ENCODE measurements at places on chromosomes 7 and 10. TPM values are rescaled to one million over a fixed set of nuclear protein-coding genes. Genes with fewer than 3 reads are reported as not detected.

GJC3 gene
- total RNA-seq, result 12.6 TPM

CUEDC2 gene
- total RNA-seq, result 87.2 TPM

CTAGE6 gene
- total RNA-seq, result 0.69 TPM

MYO1G gene
- 1.4 TPM for total RNA-seq

DNA sequence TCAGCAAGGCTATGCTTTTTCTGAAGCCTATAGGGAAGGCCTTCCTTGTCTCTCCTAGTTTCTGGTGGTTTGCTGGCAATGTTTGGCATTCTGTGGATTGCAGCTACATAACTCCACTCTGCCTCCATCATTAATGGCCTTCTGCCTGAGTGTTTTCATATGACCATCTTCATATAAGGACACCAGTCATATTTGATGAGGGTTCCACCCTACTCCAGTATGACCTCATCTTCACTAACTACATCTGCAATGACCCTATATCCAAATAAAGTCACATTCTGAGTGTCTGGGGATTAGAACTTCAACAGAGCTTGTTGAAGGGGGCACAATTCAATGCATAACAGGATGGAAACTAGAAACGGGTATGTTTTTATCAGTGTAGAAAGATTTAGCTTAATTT is 22.1 kb downstream of the CAV1 start:
- H3K27ac ChIP-seq, result no peak overlapping the region
- no peaks in the 10 kb centered on the region for H3K27me3 ChIP-seq
- H3K36me3 ChIP-seq, result no peaks in the 10 kb centered on the region
- H3K4me3 ChIP-seq, result no peak overlapping the region

- no peak overlapping the region for H3K27ac ChIP-seq
- no peaks in the 10 kb centered on the region for H3K27me3 ChIP-seq
- no peaks in the 10 kb centered on the region for H3K36me3 ChIP-seq
- peak; percentile 31 for DNase-seq
- no peaks in the 10 kb centered on the region for H3K4me1 ChIP-seq
- no peak overlapping the region for H3K4me3 ChIP-seq
These were observed 120.2 kb upstream of the CTTNBP2 start for GRCh38 chr7:117993377-117994003.

DNA sequence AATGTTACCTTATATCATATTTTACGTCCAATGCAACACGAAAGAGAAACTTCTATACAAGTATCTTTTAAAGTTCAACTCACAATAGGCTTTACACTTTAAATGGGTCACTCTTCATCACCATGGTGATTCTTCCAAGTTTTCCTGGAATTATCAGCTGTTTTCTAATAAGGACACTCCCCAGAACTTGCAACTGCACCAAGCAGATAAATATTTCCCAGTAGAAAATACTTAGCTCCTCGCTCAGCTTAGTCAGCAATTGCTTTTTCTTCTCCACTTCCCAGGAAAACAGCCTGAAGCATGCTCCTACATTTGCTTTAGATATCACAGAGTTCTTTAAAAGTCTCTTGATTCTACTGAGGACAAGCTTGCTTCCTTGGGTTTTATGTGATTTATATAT is 25.7 kb upstream of the ADD3 start:
- no peak overlapping the region for H3K4me3 ChIP-seq
- H3K36me3 ChIP-seq, result no peaks in the 10 kb centered on the region
- DNase-seq, result no peak
